ENCODE measurements at places on chromosomes 4 and X.
A peak's percentile ranks its signal among the peaks of the same experiment; 100 is the strongest.

GRCh38 chr4:81512757-81513501 lies 41.2 kb upstream of the RASGEF1B start:
- DNase-seq: no peak

GRCh38 chrX:153766871-153767673 lies 3.0 kb downstream of the PLXNB3 start:
- DNase-seq: no peak

DNA sequence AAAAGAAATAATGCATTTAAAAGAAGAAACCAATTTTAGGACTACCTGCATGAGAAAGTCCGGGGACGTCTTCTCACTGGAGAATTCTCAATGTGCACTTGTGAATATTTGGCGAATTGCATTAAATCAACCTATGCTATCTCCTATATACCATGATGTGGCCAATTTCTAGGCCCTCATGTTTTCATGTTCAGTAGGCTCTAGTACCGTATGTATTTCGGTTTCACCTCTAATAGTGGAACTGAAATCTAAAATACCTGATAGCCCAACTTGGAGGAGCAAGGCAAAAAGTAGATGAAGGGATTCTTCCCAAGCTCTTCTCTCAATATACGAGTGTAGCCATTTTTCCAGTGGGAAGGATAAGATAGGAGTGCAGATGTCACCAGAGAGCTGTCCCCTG lies 11.4 kb upstream of the FGF2 start:
- no peak for DNase-seq

GRCh38 chr4:8348071-8348470 lies 78.5 kb downstream of the HTRA3 start:
- no peak for DNase-seq

DNA sequence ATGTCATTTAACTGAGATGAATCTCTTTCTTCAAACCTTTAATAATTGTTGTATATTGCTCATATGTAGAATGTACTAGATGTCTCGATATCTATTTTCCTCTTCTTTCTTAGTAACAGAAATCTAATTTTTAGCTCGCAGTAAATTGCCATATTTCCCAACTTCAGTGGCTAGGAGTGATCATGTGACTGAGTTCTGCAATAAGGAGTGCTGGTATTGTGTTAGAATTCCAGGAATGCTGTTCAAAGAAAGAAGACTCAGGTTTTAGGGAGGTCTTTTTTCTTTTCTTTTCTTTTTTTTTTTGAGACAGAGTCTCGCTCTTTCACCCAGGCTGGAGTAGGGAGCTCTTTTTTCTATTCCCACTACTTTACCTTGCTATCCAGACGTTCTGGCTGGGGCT lies 81.7 kb downstream of the SLC10A7 start:
- no peak for DNase-seq

DNA sequence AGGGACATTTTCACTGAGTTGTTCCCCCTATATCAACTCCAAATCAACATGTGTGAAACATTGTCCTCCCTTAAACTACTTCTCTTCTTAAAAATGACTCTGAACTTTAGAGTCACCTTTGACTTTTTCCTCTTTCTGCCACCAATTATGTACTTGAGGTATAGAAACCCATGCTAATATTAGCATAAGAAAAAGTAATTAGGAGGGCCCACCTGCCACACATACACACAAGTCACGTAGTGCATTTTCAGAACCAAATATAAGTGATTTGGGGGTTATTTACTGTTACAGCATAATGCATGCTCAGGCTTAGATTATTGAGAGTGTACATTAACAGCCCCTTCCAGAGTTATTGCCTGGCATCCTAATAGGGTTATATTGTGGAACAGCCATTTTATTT lies 432.7 kb downstream of the ZIC3 start:
- DNase-seq: no peak

DNA sequence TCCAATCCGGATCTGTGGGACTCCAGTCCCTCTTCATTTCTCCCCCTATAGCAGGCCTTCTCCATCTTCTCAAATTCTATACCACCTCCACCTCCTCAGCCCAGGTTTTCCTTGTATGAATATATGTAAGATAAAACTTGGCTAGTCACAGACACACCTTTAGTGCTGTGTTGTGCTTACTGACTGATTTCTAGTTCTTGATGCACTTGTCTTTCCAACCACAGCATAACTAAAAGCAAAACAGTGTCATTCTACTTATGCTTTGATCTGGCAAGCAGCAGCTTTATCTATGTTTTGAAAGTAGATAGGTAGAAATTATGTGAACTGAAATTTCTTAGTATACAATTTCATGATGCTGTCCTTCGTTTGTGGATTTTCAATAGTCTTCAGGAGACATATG lies 47.5 kb downstream of the CCNI start:
- no peak for DNase-seq

GRCh38 chr4:169630069-169630468 lies 9.7 kb downstream of the CLCN3 start:
- no peak for DNase-seq

GRCh38 chr4:120692964-120693363 lies 229.6 kb downstream of the PRDM5 start:
- DNase-seq: no peak

GRCh38 chrX:148582353-148582752 lies 81.9 kb downstream of the AFF2 start:
- DNase-seq: no peak

DNA sequence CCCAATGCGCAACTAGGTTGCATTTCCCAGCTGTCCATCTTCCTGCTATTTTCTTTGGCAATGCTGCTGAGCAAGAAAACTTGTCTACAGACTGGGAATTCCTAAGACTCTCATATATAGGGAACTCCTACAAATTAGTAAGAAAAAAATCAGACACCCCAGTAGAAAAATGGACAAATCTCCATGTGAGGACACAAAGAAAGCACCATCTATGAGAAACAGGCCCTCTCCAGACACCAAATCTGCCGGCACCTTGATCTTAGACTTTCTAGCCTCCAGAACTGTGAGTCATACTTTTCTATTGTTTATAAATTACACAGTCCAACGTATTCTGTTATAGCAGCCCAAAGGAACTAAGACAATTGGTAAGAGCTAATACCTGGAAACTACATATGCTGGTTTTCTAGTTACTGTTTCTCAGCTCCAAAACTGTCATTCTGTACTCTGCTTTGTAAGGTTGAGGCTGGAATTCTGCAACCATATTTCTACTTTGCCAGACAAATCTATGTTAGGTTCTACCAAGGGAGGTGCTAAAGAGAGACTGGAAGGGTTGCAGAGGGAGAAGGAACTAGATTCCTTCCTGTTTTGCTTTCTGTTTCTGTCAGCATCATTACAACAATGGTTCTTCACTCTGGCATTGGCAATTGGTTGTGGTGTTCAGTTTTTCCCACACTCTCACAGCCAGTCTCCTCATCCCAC lies 35.7 kb upstream of the FAM241A start:
- DNase-seq: no peak

DNA sequence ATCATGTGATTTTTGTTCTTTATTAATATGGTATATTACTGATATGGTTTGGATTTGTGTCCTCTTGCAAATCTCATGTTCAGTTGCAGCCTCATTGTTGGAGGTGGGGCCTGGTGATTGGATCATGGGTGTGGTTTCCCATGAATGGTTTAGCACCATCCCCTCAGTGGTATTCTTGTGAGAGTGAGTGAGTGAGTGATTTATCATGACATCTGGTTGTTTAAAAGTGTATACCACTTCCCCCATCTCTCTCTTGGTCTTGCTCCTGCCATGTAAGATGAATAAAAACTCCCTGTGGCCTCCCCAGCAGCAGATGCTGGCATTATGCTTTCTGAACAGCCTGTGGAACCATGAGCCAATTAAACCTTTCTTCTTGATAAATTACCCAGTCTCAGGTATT lies 111.5 kb downstream of the TAB3 start:
- DNase-seq: no peak

- no peak for DNase-seq
Measured at GRCh38 chr4:139242511-139243051, 37.4 kb downstream of the MGARP start.

GRCh38 chr4:61994036-61994435 lies 793.9 kb downstream of the ADGRL3 start:
- DNase-seq: no peak

DNA sequence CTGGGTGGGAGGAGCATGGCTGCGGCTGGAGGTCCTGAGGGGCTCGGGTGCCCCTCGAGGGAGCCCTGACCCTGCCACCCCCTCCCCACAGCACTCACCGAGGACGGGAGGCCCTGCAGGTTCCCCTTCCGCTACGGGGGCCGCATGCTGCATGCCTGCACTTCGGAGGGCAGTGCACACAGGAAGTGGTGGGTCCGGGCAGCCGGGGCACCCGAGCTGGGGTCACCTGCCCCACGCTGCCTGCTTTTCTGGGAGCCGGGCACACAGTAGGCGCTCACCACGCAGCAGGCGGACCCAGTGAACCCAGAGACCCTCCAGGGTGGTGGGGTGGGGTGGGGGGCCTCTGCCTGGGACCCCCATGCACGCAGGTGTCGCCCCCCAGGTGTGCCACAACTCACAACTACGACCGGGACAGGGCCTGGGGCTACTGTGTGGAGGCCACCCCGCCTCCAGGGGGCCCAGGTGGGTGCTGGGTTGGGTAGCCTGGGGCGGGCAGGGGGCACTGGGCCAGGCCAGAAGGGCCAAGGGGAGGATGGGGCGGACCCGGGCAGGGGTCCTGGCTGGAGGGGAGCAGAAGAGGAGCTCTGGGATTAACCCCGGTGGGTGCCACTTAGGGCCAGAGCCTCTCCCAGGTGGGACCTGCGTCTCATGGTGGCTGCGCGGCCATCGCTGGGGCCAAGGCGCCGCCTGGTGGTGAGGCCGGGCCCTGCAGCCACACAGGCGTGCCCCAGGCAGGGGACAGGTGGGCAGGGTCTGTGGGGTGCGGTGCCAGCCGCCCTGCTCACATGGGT lies 1.4 kb downstream of the HGFAC start:
- DNase-seq: peak; percentile 33

DNA sequence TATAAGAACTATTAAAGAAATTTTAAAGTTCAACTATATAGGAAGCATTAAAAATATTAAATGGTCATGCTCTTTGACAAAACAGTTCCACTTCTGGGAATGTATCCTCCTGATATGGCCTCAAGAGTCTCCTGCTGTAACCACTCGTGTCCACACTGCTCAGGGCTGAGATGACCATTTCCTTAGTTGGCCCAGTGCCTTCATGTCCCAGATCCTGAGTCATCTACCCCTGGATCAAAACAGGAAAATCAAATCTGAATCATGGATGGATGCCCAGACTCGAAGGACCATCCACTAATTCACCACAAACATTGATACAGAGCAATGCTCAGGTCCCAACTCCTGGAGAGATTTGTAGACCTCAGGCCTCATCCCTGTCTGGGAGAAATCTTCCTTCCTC lies 44.7 kb downstream of the GPRASP3 start:
- no peak for DNase-seq

DNA sequence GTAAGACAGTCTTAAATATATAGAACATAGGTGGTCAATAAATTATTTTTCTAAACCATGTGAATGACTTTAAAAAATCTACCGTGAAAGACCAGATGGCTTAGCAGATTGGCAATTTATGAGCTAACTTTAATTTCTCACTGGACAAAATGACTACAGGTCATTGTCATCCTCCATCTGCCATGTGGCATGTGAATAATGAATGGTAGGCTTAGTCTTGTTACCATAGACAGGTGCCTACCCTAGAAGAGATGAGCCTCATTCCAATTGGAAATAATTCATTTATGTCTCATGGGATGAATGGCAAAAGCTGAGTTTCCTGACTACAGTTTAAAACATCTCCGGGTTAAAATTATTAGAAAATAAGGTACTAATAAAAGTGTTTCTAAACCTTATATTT lies 1043.3 kb downstream of the FAT4 start:
- DNase-seq: no peak

- no peak for DNase-seq
Measured at GRCh38 chr4:158133551-158133950, 39.3 kb downstream of the GASK1B start.

GRCh38 chr4:152099981-152100378 lies 339.2 kb upstream of the GATB start:
- no peak for DNase-seq

GRCh38 chr4:78423790-78424189 lies 127.8 kb upstream of the ANXA3 start:
- DNase-seq: no peak

DNA sequence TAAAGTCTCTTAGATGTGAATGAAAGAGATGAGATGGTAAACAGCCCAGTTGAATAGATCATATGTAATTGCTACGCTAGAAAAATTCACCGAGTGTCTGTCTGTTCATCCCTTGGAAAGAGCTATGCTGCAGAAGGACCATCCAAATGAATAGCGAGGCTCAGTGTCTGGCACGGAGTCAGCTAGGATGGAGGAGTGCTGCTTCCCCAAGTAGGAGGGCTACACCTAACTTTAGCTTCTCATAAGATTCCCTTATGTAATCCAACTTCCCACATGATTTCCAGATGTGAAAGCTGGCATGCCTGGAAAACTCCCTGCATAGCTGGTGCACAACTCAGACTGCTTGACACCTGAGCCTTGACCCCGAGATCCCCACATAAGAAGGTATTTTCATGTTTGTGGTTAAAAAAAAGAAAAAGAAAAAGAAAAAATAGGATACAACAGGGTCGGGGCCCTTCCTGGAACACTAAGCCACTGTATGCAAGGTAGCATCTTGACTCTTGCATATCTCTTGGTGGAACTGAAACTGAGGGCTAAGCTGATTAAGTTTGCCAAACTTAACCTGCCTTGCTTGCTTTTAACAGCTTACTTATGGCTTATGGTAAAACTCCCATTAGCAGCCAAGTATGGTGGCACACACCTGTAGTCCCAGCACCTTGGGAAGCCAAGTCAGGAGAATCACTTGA lies 82.3 kb downstream of the FREM3 start:
- no peak for DNase-seq

- DNase-seq: no peak
Measured at GRCh38 chrX:4380710-4381109, 667.3 kb upstream of the PRKX start.

GRCh38 chr4:90757534-90758060 lies 630.4 kb downstream of the CCSER1 start:
- no peak for DNase-seq

- no peak for DNase-seq
Measured at GRCh38 chr4:98527534-98528269, 130.7 kb downstream of the TSPAN5 start.

Measured in activated T-helper 9 cell treated with anti-CD3 and anti-CD28 coated beads, Interleukin-2, amount 50 U/mL, for 16 hours (primary cell).